Smooth muscle cell of the coronary artery (primary cell): ENCODE measurements at places on chromosomes 12 and 14. TPM values are rescaled to one million over a fixed set of nuclear protein-coding genes. Genes with fewer than 3 reads are reported as not detected.

SERPINA12 gene
- not detected in 2 replicates for total RNA-seq

KIF26A gene
- total RNA-seq, result under 0.01 and 0.23 TPM in 2 replicates

CLEC6A gene
- total RNA-seq, result not detected in 2 replicates

ARPC3 gene
- total RNA-seq, result 79.9 and 229 TPM in 2 replicates

KRT7 gene
- total RNA-seq, result 5.4 and 533 TPM in 2 replicates

CCDC196 gene
- not detected in 2 replicates for total RNA-seq

SMOC1 gene
- total RNA-seq, result 1.6 TPM in 1 of 2 replicates, not detected in the other

CLEC14A gene
- total RNA-seq, result 0.15 and 0.47 TPM in 2 replicates

ACSM4 gene
- not detected in 2 replicates for total RNA-seq

RNF212B gene
- not detected in 2 replicates for total RNA-seq

MYH6 gene
- under 0.01 TPM in 1 of 2 replicates, not detected in the other for total RNA-seq

ALDH2 gene
- total RNA-seq, result 52.9 and 55.0 TPM in 2 replicates

MGAT4C gene
- total RNA-seq, result under 0.01 and 0.23 TPM in 2 replicates

DACT1 gene
- 9.8 and 54.6 TPM in 2 replicates for total RNA-seq

IL26 gene
- 0.35 TPM in 1 of 2 replicates, not detected in the other for total RNA-seq

PGF gene
- 16.2 and 29.3 TPM in 2 replicates for total RNA-seq

PLCZ1 gene
- total RNA-seq, result not detected in 2 replicates

EMP1 gene
- 45.9 and 201 TPM in 2 replicates for total RNA-seq

HHIPL1 gene
- 3.7 and 7.0 TPM in 2 replicates for total RNA-seq

KLRC2 gene
- total RNA-seq, result not detected in 2 replicates

PAX9 gene
- 0.12 TPM in 1 of 2 replicates, not detected in the other for total RNA-seq

ZBTB25 gene
- 2.9 and 3.5 TPM in 2 replicates for total RNA-seq
